ENCODE measurements at places on chromosomes 5 and 9.

DNA sequence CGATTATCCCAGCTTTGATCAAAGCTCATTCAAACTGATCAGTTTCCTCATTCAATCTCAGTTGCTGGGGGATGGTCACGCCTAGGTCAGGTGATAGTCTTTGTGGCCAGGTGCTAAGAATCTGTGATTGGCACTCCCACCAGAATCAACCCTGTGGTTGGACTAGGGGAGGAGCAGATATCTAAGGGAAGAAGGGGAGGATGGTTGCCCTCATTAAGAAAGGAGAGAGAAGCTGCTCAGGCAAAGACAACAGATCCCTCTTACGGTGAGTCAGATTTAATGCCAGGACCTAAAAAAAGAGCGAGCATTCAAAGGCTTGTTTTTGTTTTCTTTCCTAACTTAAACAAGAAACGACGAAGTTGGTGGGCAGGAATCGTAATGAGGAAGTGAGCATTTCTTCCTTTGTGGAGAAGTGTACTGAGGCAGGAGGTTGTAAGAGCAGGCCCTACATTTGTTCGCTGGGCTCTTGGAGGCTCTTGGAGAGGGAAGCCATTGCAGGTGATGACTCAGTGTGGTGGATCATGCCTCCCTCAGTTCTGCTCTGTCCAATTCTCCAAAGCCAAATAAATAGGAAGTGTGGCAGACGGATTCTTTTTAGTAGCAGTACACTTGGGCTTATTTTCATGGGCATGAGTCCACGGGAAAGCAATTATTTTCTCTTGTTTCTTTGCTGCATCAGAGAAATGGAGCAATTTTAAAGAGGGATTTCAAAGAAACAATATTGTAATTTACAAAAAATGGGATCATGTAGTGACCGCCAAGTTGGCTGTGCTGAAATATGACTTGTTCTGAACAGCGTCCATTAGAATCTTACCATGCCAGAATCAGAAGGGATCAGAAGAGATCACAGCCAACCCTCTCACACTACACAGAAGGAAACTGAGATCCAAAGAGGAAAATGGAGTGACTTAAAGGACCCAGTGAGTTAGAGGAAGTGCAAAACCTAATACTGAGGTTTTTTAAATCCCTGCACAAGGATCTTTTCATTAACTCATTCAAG, 18.7 kb upstream of the TGFBR1 start:
- DNase-seq = no peak

DNA sequence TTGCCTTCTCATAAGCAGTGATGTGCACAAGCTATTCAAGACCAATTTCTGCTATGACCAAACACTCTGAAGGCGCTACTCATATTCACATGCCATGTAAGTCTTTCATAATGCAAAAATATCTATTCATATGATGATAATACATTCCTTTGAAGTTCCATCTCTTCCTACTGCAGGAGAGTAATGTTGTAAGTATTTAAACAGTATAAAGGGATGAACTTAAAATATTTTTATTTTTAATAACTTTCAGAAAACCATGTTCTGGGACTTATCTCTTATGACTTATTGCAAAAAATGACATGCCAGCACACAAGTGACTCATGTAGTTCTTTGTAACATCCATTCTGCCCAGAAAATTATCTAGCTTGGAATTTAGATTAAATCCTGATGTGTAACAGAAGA, 376.4 kb downstream of the KCTD16 start:
- DNase-seq = no peak

DNA sequence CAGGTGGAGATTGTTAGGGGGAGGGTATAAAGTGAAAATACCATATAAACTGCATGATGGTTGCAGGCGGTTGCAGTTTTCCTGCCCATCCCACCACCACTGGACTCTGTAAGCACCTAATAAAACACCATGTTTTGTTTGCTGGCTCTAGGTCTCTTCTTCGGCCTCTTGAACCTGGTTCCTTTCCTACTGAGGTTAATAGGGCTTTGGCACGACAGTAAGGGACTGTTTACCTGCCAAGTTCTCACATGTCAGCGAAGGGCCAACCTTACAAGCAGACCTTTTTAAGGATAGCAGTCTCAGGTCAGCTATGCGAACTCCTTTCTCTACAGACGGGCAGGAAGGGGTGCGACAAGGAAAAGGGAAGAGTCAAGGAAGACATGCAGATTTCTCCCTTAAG, 3.4 kb upstream of the RFESD start:
- no peak for DNase-seq

DNA sequence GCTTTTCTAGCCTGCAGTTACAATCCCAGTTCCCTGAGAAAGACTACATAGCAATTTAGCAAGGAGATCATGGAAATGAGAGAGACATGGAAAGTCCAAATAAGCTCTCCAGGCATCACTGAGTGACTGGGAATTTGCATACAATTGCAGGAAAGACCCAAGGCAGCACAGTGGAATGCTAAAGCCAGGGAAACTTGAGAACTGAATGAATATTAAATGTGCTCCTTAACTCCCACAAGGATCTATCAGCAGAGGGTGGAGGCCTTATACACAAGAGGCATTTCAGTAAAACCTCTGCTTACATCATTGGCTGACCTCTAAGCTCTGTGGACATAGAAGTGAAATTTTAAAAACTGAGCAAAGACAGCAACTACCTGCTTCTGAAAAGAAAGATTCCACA, 355.6 kb upstream of the DAB2 start:
- no peak for DNase-seq

- DNase-seq = no peak
Observed at GRCh38 chr5:172854451-172854871, 20.4 kb downstream of the ERGIC1 start.

GRCh38 chr9:6605202-6605601, 40.3 kb downstream of the GLDC start:
- no peak for DNase-seq

GRCh38 chr9:135074354-135075233, 12.9 kb upstream of the OLFM1 start:
- no peak for DNase-seq

DNA sequence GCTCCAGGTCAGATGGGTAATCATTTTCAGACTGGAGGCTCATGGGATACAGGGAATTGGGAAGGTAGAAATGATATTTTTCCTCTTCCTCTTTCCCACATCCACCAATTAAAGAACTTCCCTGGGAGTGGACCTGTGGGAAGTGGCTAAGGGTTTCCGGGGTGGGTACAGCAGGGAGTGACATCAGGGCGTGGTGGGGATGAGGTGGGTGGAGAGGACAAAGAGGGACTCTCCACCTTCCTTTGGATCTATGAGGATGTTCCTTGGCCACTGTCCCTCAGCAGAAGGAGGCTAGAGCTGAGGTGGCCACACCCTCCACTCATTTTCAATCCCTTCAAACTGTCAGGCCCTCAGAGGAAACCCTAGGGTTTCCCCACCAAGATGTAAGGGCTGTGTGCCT, 54.7 kb downstream of the IRF1 start:
- no peak for DNase-seq

- no peak for DNase-seq
Observed at GRCh38 chr5:150172145-150172544, 5.6 kb downstream of the CDX1 start.

GRCh38 chr5:179166886-179167841, 107.0 kb downstream of the ZNF354C start:
- no peak for DNase-seq

DNA sequence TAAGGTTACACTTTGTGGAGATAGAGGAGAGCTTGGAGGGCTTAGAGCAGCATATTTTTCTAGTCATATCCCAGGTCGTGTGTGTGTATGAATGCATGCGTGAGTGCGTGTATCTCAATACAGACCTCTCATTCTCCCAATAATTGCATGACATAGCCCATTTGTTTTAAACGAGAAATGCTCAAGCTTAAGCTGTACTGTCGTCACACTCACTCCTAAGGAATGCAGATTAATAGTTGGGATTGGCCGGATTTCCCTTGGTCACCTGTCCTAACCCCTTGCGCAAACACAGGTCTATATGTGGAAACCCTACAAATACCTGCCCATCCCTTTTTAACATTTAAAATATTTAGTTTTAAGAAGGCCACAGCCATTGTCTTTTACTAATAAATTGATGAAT, 165.8 kb downstream of the SEMA5A start:
- DNase-seq = no peak

DNA sequence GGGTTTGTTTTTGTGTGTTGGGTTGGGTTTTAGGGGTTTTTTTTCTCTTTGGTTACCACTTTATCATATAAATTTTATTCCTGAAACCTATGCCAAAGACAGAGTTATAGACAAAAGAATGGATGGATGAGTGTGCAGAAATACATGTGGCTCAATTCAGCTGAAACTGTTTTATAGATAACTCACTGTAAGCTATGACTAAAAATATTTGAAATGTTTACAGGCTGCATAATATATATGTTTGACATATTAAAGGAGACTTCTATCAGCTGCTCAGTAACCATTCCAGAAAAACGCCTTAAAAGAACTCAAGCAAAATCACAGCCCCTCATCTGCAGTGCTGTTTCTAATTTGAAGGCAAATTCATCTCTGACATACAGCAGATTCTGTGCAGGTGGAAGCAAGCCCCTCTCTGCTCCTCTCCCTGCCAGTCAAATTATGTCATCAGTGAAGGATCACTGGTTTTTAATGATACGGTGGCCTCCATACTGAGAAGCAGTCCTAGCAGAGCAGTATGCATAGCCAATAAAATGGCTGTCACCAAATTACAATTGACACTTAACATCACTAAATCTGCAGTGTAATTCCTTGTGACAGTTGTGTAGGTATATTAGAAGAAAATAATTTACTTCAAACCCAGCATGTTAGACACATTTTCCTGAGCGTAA, 301.6 kb downstream of the NR2F1-AS1 start:
- DNase-seq = no peak

DNA sequence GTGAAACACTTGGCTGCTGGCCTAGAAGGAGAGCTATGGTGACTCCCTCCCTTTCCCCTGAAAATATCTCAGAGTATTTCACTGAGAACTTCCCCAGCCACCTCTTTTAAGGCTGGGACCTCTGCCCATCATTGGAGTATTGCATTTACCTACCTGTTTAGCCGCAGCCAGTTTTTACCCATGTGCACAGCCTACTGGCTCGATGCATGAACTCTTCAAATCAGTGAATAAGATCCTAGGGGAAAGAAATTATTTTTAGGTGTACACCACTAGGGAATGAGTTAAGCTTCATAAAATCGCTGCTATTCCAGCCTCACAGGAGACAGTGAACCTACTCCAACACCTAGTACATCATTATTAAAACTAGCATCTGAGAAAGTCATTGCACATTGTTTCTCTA, 16.8 kb upstream of the FAM174A start:
- no peak for DNase-seq

- DNase-seq = no peak
Observed at GRCh38 chr9:73844135-73844534, 653.0 kb upstream of the RORB start.

DNA sequence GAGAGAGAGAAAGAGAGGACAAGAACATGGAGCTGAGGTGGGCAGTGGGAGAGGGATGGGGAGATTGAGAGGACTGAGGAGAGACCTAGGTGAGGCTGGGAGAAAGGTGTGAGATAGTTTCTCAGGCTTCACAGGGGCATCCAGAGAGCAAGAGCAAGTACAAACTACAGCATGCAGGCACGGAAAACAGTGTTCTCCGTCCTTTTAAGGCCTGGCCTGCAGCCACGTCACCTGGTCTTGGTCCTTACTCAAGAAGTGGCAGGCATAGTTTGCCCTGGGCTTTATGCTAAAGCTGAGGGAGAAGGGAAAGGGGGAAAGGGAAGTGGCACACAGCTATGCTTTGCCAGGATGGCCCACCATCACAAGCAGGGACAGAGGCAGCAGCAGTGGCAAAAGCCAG, 65.7 kb downstream of the SIL1 start:
- no peak for DNase-seq

GRCh38 chr5:126137891-126138280, 285.3 kb upstream of the GRAMD2B start:
- no peak for DNase-seq

- DNase-seq = no peak
Observed at GRCh38 chr5:126383246-126383645, 40.0 kb upstream of the GRAMD2B start.

DNA sequence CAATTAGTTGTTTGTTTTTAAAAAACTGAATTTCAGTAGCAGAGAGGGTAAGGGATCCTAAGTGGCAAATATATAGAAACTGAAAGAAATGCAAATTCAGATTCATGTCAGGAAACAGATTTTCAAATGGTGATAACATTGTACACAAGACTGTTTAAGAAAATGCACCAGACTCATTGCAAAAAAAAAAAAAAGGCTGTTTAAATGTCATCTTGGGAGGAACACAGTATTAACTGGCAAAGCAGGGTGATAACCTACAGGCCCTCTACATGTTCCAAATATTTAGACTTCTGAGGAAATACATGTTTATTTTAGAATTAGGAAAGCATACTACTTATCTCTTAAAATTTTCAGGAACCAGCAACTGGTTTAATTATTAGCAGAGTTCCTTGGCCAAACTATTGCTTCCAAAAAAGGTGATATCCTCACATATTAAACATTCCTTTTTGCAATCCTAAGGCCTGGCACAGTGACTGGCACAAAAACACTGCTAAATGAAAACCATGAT, 114.5 kb downstream of the TSSK1B start:
- DNase-seq = no peak

GRCh38 chr9:970151-970996, 6.1 kb upstream of the DMRT3 start:
- DNase-seq = no peak

GRCh38 chr5:112822456-112822855, 38.6 kb upstream of the SRP19 start:
- DNase-seq = no peak

GRCh38 chr9:23543419-23543818, 282.6 kb downstream of the ELAVL2 start:
- no peak for DNase-seq

DNA sequence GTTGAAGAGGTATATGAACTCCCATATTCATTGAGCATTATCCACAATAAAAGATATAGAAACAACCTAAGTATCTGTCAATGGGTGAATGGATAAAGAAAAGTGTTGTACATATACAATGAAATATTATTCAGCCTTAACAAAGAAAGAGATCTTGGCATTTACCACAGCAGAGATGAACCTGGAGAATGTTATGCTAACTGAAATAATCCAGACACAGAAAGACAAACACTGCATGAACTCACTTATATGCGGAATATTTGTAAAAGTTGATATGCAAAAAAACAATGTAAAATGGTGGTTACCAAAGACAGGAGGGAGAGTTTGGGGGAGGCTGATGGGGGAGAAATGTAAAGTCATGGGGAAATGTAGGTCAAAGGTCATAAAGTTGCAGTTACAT, 278.7 kb downstream of the ZNF608 start:
- no peak for DNase-seq

GRCh38 chr9:84751921-84752320, 82.4 kb downstream of the NTRK2 start:
- DNase-seq = no peak
